Non-pigmented ciliary epithelial cell (primary cell): ENCODE measurements at places on chromosomes 3 and 15.

DNA sequence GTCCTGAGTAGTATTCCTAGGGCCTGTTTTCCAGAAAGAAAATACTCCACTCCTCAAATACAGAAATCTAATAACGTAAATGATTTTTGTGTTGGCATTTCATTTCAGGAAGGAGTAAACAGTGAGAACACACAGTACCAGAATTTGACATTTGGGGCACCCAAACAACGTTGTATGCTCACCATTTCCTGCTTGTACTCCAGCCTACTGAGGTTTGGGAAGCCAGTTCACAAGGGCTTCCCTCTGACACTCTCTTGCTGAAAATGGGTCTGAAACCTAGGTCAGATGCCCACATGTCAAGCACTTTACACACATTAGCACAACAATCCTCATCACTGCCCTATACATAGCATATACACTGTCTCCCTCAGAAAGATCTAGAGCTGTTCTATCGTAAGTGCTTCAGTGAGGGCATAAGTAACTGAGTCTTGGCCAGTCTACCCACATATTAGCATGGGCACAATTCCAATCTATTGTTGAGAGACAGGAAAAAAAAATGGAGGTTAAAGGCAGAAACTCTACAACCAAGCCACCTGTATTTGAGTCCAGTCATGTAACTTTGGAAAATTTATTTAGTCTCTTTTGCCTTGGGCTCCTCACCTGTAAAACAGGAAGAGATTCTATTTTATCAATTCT is 43.5 kb upstream of the RSL24D1 start:
- no peak for DNase-seq

DNA sequence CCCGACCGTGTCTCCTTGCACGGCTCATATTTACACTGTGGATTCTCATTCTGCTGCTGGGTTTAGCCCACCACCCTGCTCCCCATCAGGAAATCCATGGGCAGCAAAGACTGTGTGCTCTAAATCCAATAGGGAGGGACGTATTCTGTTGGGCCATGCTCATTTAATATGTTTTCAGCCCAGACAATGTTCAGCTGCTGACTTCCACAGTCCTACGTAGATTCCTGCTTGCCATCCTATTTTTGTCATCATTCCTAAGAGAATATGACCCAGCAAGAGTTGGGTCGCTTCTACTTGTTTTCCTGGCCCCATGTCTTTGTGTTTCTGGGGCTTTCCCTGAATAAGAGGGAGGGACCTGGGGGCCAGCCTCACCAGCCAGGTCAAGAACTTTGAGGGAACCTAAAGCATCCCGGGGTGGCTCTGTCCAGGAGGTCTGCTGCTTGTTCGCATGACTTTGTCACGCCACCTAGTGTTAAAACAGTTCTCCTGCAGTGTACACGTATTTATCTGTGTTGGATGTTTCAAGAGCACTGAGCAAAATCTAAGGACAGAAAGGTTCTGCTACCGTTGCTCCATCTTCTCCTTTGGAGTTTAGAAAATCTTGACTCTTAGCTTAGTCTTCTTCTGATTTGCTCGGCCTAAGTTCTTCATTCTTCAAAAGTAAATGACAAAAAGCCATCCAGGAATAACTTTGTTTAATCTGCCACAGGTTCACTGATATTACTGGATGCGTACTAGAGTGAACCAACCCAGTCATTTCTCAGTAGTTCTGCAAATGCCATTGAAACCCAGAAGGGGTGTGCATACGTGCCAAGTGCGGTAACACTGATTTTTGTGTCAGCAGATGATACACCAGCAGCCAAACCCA is 79.8 kb upstream of the NR2E3 start:
- no peak for DNase-seq

- no peak for DNase-seq
Measured at GRCh38 chr15:48282216-48282615, 49.0 kb upstream of the DUT start.

DNA sequence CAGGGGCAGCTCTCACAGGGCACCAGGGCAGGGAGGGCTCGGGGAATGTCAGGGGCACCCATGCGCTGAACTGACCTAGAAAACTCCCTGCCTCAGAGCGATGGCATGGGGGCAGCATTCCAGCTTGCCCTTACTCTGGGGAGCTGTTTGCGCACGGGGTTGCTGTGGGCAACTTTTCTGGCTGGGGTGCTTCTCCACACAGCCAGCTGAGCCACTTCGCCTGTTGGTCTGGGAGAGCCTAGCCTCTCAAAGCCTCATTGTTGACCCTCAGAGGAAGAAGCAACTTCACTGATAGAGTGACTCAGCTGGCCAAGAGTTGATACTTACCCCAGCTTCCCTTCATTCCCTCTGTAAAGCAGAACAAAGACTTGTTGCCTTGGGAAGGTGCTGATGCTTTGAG is 42.6 kb upstream of the MRPS22 start:
- no peak for DNase-seq

DNA sequence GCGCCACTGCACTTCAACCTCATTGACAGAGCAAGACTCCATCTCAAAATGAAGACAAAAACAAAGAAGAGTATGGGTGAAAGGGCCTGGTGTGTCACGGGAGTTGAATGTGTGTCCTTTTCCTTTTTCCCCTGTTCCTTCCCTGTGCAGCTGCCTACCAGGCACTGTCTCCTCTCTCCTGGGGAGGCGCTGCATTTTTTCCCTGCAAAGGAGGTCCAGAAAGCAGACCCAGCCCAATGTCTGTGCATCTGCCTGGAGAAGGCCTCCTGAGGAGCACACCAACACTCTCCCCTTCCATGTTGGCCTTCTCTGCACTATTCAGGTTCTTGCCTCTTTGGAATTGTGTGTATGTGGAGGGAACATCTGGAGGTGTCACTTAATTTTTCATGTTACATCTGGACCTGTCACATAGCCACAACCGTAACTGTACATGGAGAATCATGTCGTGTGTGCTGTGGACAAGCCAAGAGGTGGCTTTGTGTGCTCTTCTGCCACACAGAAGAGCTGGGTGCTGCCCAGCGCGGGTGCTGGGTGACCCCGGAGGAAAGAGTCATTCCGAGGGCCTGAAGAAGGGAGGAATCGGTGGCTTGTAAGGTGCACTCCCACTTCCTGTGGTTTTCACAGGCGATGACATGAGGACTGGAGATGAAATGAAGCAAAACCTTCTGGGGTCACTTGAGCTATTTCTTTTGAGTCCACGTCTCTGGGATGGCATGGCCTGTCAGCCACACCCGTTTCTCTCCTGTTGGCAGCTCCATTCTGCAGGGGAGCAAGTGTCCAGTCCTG is 46.5 kb upstream of the CGNL1 start:
- DNase-seq: no peak

GRCh38 chr15:57135800-57136199 is 217.4 kb downstream of the TCF12 start:
- no peak for DNase-seq

GRCh38 chr3:185613016-185613415 is 26.9 kb downstream of the SENP2 start:
- DNase-seq: no peak

DNA sequence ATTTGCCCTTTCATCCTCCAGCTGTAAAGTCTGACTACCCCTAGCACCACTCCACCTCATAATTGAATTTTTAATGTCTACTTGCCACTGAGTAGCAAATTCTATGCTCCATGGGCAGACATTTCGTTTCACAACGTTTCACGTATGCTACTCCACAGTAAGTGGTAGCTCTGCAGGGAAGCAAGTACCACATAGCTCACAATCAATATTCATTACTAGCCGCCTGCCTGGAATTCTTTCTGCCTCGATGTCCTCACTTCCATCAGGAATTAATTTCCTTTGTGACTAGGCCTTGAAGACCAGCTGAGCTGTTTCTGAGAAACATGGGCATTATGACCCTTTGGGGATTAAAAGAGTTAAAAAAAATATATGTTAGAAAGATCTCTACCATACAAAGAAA is 15.3 kb downstream of the NPTN start:
- no peak for DNase-seq

GRCh38 chr15:88714782-88715372 is 76.1 kb downstream of the ISG20 start:
- DNase-seq: no peak

DNA sequence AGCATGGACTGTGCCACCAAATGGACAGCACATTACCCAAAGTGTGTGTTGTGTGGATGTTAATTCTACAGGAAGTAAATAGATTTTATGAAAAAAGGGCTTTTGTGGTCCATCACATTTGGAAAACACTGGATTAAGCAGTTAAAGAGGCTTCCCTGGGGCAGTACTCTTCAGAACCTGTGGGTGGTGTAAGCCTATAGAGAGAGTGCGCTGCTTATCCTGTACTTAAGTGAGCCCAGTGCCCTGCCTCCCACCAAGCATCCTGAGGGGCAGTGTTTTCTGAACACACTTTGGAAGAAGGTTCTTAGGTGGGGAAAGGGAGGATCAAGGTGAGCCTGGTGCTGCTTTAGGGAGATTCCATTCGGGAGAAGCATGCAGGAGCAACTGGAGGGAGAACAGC is 10.9 kb downstream of the TTLL3 start:
- no peak for DNase-seq

DNA sequence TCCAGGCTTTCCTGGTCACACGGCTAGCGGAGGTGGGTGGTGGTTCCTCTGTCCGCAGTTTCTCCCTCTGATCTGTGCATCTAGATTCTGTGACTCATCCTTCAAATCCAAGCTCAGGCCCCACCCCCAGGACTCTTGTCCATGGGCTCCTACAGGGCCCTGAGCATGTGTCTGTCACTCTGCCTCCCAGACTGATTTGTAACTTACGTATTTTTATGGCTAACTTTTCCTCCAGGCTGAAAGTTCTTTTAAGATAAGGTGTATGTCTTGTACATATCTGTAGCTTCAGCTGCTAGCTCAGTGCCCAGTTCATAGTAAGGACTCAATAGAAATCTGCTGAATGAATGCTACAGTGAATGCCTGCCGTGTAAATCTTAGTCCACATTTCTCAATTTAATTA is 8.0 kb downstream of the ESYT3 start:
- DNase-seq: peak; percentile 40

- DNase-seq: no peak
Measured at GRCh38 chr3:8597219-8597853, 47.3 kb downstream of the SSUH2 start.

DNA sequence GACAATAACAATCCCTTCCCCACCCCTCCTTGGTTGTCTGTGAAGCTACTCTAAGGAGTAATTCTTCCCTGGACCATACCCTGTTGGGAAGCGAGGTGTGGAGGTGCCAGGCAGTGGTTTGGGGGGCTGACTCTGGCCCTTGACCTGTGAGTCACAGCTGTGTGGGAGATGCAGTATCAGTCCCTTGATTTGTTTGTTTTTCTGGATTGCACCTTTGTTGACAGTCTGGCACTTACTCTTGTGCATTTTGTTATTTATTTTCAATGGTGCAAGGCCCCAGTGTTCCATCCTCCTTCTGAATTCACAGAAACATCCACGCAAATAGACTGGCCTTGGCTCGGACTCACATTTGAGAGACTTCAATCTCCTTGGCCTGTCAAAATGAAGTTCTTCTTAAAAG is 29.7 kb downstream of the TMEM45A start:
- no peak for DNase-seq

GRCh38 chr3:108153451-108153981 is 62.7 kb upstream of the CD47 start:
- no peak for DNase-seq

DNA sequence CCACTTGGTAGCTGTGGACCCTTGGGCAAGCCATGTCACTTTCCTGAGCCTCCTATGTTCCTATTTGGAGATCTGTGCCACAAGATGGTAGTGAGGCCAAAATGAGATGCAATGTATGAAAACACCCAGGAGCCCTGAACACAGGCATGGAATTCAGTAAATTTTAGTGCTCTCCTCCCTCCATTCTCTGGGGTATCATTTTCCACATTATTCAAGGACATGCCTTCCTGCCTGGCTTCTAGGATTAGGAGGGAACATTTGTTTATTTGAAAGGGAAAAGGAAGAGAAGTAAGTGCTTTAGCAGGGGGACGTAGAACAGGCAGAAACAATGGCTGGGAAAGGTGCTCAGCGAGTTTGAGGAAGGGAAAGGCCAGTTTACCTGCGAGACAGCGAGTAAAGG is 98.8 kb downstream of the ATG7 start:
- no peak for DNase-seq

DNA sequence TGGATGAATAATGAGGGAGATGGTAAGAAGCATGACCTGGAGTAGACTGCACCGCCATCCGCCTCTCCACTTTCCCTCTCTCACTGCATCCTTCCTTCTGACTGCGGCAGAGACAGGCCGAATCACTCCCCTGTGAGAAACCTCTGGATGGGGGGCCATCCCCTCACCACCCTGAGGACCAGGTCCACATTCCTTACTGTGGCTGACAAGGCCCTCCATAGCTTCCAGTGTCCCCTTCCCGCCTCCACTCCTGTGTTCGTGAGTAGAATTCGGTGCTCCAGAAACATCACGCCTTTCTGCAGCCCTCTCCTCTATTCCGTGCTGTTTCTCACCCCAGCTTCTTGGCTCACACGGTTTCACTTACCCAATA is 2.8 kb downstream of the PIGZ start:
- DNase-seq: no peak

GRCh38 chr3:46393554-46394434 is 13.1 kb downstream of the CCR5AS start:
- no peak for DNase-seq

DNA sequence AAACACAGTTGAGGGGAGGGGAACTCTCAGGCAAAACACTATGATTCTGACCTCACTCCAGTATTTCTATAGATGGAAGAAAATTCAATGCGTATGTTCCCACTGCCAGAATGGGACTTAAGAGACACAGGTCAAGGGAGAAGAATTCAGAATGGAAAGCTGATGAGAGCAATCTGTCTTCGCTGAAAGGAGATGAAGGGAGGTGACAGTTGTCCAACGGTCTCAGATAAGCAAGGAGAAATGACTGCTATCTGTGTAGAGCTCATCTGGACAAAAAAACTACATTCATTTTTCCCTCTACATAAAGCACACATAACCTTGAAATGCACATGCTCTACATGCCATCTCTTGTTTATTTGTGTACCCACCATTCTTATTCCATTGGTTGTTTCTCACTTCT is 405.1 kb downstream of the LSAMP start:
- DNase-seq: no peak

DNA sequence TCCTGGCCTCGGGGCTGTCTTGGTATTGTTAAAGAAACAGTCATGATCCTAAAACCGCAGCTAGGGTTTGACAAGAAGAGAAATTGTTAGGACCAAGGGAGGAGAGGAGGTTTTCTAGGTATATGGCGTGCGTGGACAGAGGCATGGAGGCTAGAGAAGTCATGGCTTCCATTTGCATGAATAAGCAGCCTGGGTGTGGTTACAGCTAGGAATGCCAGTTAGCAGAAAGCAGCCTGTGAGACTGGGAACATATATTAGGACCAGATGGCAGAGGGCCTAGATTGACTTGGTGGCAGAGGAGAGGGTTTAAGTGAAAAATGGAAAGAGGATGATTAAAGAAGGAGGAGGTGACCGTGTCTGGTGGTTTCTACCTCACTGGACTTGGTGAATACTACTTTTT is 573.6 kb upstream of the ARRDC4 start:
- no peak for DNase-seq
